CD14-positive monocyte (primary cell): ENCODE measurements at places on chromosomes 4 and X.

GRCh38 chr4:137394018-137394417 is 138.3 kb downstream of the PCDH18 start:
- no peak for DNase-seq

- peak; percentile 26 for DNase-seq
These were observed 27.3 kb downstream of the OFD1 start for GRCh38 chrX:13761606-13762414.

GRCh38 chrX:72536542-72536941 is 36.1 kb downstream of the HDAC8 start:
- no peak for DNase-seq

DNA sequence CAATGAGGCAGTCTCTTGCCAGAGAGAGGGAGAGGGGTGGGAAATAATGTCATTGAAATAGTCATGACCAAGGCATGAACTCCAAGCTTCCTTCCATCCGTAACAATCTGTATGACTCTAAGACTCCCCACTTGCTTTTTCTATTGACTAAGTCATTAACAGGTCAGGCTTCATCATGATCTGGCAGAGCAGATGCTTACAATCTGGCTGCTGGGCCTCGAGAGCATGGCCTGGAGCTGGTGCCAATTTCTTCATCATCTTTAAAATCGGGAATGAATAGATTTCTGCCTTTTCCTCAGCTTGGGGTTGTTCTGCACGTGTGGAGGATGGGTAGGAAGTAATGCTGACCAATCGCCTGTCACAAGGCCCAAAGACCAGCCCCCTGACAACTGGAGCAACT is 280.6 kb upstream of the CLNK start:
- DNase-seq = no peak

DNA sequence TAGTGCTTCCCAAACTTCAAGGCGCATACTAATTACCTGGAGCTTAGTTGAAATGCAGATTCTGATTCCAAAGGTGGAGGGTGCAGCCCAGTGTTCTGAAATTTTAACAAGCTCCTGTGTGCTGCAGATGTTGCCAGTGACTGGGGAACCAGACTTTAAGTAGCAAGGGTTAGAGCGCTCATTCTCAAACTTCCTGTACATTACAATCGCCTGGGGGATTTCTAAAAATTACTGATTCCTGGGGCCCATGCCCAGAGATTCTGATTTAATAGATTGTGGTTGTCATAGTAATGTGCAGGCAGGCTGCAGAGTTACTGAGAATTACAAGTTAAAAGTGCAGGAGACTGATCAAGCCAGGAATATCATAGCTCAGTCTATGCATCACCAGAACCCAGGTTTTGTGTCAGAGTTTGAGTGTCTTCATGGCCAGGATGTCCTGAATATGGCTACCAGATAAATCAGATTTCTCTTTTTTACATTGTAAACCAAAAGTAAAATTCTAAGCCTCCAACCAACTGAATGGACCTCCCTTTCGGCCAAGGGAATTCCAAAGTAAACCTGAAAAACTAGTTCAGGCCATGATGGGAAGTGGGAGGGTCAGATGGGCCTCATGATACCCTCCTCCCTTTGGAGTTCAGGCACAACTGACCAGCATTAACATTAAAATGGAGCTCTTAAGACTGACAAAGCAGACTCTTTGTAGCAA is 121.6 kb downstream of the ATXN3L start:
- DNase-seq = no peak

DNA sequence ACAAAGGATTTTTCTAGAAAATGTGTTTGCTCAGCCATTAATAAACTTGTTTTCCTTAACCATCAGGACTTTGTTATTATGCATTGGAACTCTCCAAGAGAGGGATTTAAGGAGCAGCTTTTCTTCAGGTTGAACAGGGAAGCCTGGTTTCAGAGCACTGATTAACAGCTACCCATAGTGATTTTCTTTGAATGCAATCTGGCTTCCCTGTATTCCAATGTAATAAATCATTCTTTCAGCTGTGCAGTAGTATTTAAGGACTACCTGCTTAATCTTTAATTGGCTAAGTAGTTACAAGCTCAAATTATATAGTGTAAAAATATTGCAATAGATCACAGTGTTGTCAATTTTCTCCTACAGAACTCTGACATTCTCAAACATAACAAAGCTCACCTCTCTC is 77.5 kb downstream of the TMEM156 start:
- no peak for DNase-seq

DNA sequence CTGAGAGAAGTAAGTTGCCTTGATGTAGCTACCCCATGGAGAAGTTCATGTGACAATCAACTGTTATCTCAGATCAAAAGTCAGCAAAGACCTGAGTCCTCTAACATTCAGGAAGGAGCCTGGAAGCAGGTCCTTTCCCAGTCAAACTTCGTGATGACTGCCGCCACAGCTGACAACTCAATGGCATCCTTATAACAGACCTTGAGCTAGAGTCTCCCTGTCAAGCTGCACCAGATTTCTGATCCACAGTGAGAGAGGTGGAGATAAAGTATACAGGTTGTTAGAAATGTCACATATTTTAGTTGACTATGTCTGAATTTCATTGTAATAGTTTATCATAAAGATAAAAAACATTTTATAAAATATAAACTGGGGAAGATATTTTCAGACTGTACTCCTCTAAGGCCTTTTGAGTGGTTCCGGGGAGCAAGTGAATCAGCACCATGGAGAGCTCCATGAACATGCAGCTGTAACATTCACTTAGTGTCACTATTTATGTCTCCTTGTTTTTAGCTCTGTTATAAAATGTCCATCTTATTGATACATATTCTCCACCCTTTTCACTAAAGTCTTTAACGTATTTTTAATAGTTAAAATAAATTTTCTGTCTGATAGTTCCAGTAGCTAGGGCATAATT is 1653.5 kb upstream of the AGA start:
- no peak for DNase-seq

GRCh38 chr4:182293691-182294255 is 50.6 kb downstream of the TENM3 start:
- DNase-seq = no peak
